ENCODE measurements at places on chromosomes 7 and 10.

GRCh38 chr7:7768977-7769709, 50.7 kb upstream of the RPA3 start:
- no peak for DNase-seq

DNA sequence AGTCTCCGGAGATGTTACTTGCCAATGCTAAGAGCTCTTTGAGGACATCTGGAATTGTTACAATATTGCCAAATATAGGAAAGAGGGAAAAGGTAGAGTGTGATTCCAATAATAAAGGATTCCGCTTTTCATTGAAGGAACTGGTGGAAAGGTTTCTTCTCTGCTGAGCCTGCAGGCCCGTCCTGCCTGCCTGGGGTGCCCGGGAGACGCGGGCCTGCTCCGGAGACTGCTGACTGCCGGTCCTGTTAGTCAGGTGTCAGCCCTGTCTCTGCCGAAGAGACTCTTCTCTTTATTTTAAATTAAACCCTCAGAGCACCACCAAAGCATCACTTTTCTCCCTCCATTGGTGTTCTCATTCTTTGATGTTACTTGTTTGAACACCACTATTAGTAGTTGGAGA, 2.2 kb downstream of the EGFR start:
- no peak for DNase-seq

- no peak for DNase-seq
Observed at GRCh38 chr10:87867453-87867852, 4.0 kb downstream of the PTEN start.

- no peak for DNase-seq
Observed at GRCh38 chr10:129078346-129078745, 388.7 kb upstream of the MGMT start.

GRCh38 chr10:70782086-70782745, 3.0 kb downstream of the TBATA start:
- no peak for DNase-seq

DNA sequence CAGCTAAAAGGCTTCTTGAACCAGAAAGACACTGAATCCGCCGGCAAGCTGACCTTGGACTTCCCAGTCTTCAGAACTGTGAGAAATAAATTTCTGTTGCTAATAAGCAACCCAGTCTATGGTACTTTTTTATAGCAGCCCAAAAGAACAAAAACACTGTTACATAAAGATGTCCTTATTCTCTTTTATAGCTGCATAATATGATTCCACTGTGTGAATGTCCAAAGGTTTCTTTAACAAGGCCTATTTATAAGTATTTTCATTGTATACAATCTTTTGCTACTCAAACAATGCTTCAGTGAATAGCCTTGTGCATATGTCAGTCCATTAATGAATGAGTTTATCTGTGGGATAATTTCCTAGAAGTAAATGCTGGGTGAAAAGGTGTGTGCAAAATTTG, 190.8 kb upstream of the INHBA start:
- no peak for DNase-seq

DNA sequence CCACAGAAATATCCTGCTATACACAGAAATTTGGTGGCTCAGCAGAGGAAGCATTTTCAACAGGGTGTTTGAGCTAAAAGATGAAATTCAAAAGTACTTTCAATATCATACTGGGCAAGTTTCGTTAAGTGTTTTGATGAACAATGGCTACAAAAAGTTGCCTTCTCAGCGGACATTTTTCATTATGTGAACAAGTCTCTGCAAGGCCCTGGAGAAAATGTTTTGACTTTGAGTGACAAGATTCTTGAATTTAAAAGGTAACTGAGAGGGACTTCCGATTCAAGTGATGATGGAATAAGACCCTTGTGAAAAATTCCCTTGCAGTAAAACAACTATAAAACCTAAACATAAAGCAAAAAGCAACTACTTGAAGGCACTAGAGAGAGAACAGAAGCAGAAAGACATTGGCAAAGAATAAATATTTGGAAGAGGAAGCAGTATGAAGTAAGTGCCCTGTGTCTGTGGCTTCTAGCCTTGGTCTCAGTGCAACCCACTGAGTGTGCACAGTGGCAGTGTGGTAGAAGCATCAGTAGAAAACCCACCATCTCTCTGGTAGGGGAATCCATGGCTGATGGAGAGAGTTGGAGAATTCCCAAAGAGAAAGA, 62.5 kb upstream of the NAMPT start:
- DNase-seq: no peak

DNA sequence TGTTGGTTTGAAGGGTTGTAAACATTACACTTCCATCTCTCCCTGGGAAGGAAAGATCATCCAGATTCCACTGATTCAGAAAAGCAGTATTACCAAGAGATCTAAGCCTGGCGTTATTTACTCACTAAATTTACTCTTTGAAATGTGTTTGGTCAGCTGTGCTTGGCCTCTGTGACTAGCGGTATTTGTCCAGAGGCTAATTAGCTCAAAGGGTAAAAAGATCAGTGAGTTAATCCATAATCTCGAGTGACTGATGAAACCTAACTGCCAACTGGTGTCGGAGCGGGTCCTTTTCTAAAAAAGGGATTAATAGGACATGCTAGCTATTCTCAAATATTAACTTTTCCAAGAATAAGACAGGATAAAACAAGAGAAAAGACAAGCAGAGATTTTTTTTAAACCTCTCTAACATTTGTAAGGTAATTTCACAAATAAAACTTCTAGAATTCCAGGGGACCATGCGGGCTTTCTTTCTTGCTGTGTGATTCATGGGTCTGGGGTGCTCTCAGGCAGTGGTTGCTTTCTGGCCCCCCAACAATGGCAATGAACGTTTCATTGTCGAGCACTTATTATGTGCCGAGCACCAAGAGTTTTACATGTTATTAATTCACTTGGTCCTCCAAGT, 247.3 kb upstream of the AOAH start:
- no peak for DNase-seq

GRCh38 chr7:78900806-78901205, 552.7 kb downstream of the MAGI2 start:
- no peak for DNase-seq

All from AG09319 (cell line).